ENCODE measurements at places on chromosomes 5 and 9. TPM values are rescaled to one million over a fixed set of nuclear protein-coding genes. Genes with fewer than 3 reads are reported as not detected.

Gene TLX3
- not detected for total RNA-seq

Gene PCDHB9
- total RNA-seq: 0.30 TPM

Gene C5orf58
- total RNA-seq: not detected

Gene MARCOL
- not detected for total RNA-seq

- DNase-seq: peak; percentile 47
Observed at GRCh38 chr5:177429248-177430040, 3.0 kb downstream of the GRK6 start.

- DNase-seq: no peak
Observed at GRCh38 chr5:103119070-103119764, 721 bp downstream of the GIN1 start.

All from esophagus squamous epithelium (tissue), 5 donors.